ENCODE measurements at places on chromosomes 6 and 20. TPM values are rescaled to one million over a fixed set of nuclear protein-coding genes. Genes with fewer than 3 reads are reported as not detected.

Gene RRAGD
- total RNA-seq: 57.0 TPM

Gene TBXT
- total RNA-seq: not detected

Gene HLA-DPA1
- 0.94 TPM for total RNA-seq

Gene WDR27
- 82.6 TPM for total RNA-seq

Gene MAFB
- total RNA-seq: 9.4 TPM

Gene ELOVL5
- total RNA-seq: 51.6 TPM

Gene EHMT2
- total RNA-seq: 114 TPM

Gene MUC21
- not detected for total RNA-seq

Gene NOX3
- not detected for total RNA-seq

Gene OPRM1
- total RNA-seq: 0.94 TPM

Gene ALDH5A1
- total RNA-seq: 13.5 TPM

Gene FOXA2
- total RNA-seq: not detected

Gene GSTA2
- total RNA-seq: not detected

Gene NMBR
- 6.6 TPM for total RNA-seq

Gene VSX1
- total RNA-seq: not detected

Gene GPR6
- total RNA-seq: 1.3 TPM

Gene TPX2
- 11.0 TPM for total RNA-seq

Gene ERVFRD-1
- not detected for total RNA-seq

Gene CSTF1
- total RNA-seq: 31.0 TPM

Gene AARS2
- 20.0 TPM for total RNA-seq

Gene PPP1R16B
- 11.6 TPM for total RNA-seq

Gene STX7
- 78.3 TPM for total RNA-seq

Gene HTR1E
- total RNA-seq: 0.63 TPM

Gene CTAGE9
- total RNA-seq: not detected

Gene MLN
- total RNA-seq: not detected

Gene EDEM2
- total RNA-seq: 8.1 TPM
